ENCODE measurements at places on chromosomes 11 and 22.

GRCh38 chr11:1205987-1206331 lies 16.9 kb upstream of the MUC5B start:
- DNase-seq, result no peak

DNA sequence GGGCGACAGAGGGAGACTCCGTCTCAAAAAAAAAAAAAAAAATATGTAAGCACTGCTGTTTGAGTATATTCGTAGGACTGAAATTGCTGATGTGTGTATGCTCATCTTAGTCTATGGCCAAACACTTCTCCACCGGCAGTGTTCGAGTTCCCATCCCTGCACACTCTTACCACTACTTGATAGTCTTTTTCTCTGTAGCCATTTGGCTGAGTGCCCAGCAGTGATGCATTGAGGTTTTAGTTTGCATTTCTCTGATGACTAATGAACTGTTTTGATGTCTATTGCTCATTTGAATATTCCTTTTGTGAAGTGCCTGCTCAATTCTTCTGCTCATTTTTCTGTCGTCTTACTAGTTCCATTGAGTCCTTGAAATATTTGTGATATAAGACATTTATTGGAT lies 1.9 kb downstream of the TIRAP start:
- DNase-seq, result peak; percentile 86

DNA sequence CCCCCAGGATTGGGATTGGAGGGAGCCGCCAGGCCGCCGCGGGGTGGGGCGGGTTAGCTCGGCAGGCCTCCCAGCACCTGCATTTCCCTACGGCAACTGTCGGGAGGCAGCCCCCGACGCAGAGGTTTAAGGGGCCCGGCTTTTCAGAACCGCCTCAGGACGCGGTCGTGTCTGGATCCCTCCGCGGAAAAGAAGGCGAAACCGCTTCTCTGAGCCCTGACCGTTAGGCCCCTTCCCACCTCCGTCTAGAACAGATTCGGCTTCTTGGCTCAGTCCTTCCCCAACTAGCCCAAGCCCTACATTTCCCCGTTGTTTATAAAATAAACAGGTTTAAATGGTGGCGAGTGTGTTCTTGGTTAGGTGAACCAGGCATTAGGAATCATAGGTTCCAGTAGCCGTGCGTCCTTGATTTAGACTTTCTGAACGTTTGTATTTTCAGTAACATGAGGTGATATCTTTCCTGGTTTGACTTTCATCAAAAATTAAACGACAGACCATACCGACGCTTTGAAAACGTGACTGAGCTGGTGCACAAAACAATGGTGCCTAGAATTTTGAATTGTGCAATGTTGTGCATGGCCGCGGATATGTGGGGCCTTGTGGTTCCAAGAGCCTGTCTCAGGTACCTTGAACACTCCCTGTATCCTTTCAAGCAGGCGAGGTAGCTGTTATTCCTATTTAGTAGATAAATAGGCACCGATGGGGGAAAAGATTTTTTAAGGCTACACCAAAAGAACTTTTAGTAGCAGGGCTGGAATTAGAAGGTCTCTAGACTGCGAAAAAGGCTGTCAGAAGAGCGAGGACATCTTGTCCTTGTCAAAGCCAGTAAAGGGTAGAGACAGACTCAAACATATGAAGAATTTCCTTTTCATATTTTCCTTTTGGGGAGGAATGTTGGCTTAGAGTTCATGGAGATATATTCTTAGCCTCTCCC lies 1.2 kb upstream of the HSPA8 start:
- DNase-seq, result no peak

GRCh38 chr11:44936525-44936924 lies 14.2 kb downstream of the TP53I11 start:
- peak; percentile 67 for DNase-seq

GRCh38 chr22:34784056-34784455 lies 281.9 kb upstream of the ISX start:
- no peak for DNase-seq

- DNase-seq, result no peak
Observed at GRCh38 chr22:49197986-49198704, 629.5 kb downstream of the BRD1 start.

GRCh38 chr11:3807909-3808860 lies at the start of gene PGAP2:
Gene PGAP2, plus strand, starts transcription at chr11:3808560. Its CDS starts 2,700 bp downstream, at chr11:3811260.
- peak; percentile 76 for DNase-seq

DNA sequence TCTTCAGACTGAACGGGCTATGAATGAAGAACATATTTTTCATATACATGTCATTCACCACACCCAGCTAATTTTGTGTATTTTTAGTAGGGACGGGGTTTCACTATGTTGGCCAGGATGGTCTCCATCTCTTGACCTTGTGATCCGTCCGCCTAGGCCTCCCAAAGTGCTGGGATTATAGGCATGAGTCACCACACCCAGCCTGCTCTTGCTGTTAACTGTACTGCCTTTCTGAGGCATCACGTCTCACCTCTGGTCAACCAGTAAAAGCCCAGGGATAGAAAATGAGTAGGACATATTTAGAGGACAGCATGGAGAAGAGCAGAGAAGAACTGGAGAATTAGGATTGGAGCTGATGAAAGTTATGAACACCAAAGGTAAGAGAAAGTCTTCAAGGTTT lies 55.6 kb downstream of the APOL3 start:
- DNase-seq, result no peak

DNA sequence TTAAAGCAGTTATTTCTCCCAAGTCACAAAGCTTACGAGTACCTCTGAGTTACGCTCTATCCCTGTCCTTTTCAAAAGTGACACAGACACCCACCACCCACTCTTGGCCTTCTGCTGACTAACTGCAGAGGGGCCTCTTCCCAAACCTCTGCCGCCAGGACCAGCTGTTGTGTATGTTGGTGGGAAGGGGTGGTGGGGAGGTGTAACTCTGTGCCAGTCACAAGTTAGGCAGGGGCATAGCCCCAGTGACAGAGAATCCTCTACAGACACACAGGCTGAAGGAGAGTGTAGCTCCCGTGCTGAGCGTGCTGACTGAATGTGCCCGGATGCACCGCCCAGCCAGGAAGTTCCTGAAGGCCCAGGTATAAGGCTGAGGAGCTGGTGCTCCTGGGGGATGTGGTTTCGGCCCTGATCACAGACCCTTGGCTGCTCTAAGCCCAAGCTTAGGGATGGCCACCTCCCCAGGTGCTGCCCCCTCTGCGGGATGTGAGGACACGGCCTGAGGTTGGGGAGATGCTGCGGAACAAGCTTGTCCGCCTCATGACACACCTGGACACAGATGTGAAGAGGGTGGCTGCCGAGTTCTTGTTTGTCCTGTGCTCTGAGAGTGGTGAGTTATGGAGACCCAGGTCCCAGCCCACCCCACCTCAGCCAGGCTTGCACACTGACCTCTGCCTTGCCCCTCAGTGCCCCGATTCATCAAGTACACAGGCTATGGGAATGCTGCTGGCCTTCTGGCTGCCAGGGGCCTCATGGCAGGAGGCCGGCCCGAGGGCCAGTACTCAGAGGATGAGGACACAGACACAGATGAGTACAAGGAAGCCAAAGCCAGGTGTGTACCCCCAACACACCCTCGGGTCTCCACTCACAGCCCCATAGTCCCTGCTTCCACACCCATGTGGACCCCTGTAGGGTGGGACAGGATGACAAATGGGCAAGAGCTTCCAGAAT lies 4.9 kb downstream of the RIC8A start:
- DNase-seq, result no peak

DNA sequence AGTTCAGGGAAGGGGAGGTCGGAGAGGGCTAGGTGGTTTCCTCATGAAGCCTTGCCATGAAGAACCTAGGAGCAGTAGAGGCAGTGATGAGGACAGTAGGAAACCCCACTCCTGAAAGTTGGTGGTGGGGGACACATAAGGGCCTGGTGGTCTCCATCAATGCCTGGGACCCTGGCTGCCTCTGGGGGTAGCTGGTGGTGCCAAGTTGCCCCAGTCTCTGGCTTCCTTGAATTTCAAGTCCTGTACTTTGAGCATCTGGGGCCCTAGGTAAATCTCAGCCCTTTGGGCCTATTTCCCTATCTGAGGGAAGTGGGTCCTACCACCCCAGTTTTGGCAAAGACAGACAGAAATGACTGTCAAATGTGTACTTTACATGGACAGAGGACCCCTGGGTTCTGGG lies 28.1 kb downstream of the AMPD3 start:
- no peak for DNase-seq

DNA sequence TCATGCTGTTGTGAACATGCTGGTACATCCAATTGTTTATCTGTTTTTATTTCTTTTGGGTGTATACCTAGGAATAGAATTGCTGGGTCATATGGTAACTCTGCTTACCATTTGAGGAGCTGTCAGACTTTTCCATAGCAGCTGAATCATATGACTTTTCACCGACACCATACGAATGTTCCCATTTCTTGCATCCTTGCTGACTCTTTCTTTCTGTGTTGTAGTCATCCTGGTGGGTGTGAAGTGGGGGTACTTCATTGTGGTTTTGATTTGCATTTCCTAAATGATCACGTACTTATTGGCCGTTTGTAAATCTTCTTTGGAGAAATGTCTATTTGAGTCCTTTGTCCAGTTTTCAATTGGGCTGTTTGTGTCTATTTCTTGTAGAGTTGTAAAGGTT lies 26.5 kb downstream of the ATXN10 start:
- no peak for DNase-seq
